ENCODE measurements at places on chromosomes 7 and 10.

GRCh38 chr10:15316871-15317464 lies 54.1 kb downstream of the FAM171A1 start:
- DNase-seq, result no peak

- no peak for DNase-seq
Measured at GRCh38 chr10:115933098-115933497, 339.9 kb downstream of the GFRA1 start.

GRCh38 chr7:1046722-1047679 lies 2.7 kb downstream of the GPR146 start:
- no peak for DNase-seq

DNA sequence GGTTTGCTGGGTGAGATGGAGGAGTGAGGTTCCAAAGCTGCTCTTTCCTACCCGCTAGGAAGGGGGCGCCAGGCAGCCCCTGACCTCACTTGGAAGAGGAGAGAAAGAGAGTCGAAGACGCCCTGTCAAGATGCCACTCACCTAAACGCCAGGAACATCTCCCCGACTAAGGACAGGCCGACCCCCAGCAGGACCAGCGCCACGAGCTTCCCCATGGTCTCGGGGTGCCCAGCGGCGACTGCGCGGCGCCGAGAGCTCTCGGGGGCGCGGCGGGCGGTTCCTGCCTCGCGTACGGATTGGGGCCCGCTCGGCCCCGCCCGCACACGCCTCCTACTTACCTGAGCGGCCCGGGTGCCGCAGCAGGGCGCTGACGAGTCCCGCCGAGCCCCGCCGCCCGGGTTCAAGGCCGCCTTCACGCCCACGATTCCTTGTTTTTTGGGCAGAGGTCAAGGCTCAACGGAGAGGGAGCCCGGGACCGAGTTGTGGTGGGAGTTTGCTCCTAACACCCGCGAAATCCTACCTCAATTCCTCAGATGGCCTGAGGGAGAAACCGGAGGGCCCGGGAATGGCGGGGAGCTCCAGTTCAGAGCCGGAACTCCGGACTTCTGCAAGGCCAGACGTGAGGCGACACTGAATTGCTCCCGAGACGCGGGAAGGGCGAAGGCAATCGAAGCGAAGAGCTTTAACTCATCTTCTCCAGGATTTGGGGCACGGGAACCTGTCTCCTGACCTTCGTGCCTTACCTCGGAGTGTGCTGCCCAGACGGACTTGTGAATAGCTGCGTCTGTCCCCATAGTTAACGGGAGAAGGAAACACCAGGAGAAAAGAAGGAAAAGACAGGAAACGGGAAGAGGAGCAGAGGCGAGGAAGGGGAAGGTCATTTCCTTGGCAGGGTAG lies at the start of gene PON3:
Gene PON3, minus strand, starts transcription at position 240 of the 897 bp plus-strand sequence. Its CDS starts 25 bp downstream, at position 215.
- DNase-seq, result peak; percentile 15

- DNase-seq, result no peak
Measured at GRCh38 chr10:103934308-103934707, 16.3 kb upstream of the STN1 start.

DNA sequence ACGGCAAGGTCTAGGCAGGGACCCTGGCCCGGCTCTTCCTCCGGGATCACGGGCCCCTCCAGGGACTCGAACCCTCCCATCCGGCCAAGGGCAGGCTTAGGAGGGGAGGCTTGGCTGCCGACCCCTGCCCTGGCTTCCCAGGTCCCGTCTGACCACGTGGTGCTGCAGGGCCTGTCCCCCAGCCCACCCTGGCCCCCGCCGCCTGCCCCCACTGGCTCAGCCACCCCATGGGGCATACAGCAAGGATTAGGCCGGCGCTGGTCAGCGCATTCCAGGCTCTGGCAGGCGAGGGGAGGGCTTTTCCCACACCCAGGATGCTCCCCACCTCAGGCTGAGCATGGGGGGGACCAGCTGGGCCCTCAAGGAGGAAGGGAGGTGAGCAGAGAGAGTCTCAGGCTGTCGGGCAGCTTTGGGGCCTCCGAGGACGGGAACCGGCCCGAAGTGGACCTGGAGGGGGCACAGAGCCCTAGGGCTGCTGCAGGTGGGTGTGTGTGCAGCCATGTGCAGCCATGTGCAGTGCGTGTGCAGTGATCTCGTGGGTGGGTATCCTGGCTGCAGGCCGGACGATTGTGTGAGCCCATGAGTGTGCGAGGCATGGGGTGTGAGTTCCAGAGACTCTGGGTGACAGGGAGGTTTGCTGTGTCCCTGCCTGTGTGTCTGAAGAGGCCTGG lies 713 bp upstream of the GRIFIN start:
- no peak for DNase-seq

- DNase-seq, result no peak
Measured at GRCh38 chr10:15052121-15052520, 8.4 kb downstream of the OLAH start.

- no peak for DNase-seq
Measured at GRCh38 chr7:117323305-117323850, 520 bp upstream of the WNT2 start.

- no peak for DNase-seq
Measured at GRCh38 chr10:92787557-92788152, 60.7 kb upstream of the EXOC6 start.

DNA sequence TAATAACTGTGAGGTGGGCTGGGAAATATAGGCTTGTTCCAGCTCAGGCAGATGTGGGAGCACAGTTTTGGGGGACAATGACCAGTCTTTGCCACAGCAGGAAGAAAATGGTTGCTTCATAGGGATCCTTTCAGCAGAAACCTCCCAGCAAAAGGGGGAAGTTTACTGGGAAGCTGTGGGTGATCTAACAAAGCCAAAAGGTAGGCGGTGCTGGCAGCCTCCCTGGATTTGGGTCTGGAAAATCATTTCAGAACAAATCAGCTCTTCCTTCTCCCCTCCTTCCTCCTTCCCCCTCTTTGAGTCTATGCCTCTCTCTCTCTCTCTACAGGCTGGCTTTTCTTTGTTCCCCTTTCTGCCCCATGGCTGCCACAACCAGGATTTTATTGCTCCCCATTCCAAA lies 16.2 kb downstream of the RPS24 start:
- no peak for DNase-seq

DNA sequence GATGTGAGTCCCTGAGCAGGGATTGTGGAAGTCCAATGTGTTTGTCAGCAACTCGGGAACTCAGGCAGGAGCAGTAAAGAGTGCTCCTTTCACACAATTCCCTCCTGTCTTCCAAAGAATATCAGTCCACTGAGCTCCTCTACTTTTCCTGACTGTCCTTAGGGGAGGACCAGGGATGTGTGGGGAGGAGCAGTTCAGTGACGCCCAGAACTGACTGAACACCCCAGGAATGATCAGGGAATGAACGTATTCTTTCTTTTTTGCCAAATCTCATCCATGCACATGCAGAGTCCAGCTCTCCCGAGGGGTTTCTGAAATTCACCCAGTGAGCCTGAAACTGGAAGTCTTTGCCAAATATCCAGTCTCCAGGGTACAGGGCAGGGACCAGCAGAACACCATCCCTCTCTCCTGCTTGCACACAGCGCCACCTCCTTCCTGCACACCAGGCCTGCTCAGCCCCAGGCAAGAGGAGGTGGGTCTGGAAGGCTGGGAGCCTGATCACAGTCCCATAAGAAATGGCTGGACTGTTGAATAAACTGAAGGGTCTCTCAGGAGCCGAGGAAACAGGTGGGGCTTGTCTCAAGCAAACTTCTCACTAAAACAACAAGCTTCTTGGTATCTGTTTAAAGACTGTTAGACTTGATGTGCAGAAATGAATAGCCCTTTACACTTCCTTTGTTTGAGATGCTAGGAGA lies 294.7 kb downstream of the C7orf25 start:
- no peak for DNase-seq

- no peak for DNase-seq
Measured at GRCh38 chr7:1226186-1226901, 6.3 kb upstream of the UNCX start.

GRCh38 chr7:150912427-150912826 lies 60.1 kb downstream of the AOC1 start:
- no peak for DNase-seq

DNA sequence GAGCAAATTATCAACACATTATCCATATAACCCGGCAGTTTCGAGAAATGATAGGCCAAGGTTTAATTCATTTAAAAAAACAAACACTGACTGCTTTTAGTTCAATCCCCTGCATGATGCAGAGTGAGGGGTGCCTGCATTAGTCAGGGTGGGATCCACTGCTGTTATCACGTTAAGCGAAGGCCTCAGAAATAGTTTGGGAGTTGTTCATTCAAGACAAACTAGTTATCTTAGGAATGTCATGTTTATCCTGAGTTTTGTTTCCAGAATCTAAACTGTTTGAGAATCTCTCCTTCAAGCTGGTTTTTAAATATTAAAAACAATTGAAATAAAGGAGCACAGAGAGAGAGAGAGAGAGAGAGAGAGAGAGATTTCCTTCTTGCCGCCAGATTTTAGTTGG lies 36.6 kb upstream of the PFKP start:
- DNase-seq, result no peak

GRCh38 chr7:41777894-41778596 lies 75.2 kb upstream of the INHBA start:
- DNase-seq, result no peak

DNA sequence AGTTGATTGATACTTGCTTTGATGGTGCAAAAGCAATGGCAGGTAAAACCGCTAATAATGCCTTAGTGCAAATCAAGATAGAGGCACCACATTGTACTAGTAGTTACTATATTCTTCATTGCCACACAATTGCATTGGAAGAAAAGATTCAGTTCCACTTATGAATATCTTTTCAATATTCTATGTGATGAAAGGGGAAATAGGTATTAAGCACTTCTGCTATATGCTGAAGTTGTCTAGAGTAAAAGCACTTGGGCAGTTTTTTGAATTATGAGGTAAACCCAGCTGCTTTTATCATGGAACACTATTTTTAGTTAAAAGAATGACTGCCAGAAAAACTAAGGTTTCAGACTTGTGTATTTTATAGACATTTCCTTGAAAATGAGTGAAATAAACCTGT lies 15.5 kb downstream of the ENTPD7 start:
- DNase-seq, result no peak

GRCh38 chr10:112201334-112201733 lies 17.8 kb upstream of the GPAM start:
- DNase-seq, result no peak

DNA sequence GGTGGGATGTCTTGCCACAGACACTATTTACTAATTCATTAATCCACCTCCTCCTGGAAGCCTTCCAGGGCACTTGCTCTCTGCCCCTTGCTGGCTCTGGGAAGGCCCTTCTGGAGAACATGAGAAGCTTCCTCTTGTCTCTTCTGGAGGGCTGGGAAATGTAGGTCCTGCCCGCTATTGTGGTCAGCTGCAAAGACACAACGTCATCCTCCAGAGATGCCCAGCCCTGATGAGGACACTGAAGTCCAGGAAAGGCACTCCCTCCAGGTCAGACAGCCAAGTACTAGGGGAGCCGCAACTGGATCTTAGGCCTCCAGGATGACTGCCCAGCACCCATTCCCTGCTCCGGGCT lies 9.6 kb upstream of the TACR2 start:
- DNase-seq, result no peak

- no peak for DNase-seq
Measured at GRCh38 chr7:137206770-137207169, 136.8 kb downstream of the PTN start.

GRCh38 chr7:154256150-154256549 lies 204.0 kb downstream of the DPP6 start:
- DNase-seq, result no peak

- no peak for DNase-seq
Measured at GRCh38 chr7:95101422-95101821, 194.0 kb downstream of the PPP1R9A start.

DNA sequence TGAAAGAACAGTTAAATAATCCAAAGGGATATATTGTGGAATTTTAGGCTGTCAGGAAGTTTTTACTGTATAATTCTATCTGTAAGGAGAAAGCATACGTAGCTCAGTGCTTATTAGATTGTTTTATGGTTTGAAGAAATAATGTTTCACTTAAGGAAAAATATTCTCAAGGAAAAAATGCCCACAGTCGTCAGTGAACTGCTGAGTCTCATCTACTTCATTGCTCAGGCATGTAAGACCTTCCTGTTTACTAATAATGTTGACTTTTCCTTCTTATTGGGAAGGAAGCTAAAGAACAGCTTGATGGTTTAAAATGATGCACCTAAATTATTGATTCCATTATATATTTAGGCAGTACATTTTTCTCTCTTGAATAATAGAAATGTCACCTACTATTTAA lies 304.2 kb downstream of the SDK1 start:
- no peak for DNase-seq

GRCh38 chr7:116647861-116648260 lies 24.1 kb upstream of the MET start:
- DNase-seq, result no peak

DNA sequence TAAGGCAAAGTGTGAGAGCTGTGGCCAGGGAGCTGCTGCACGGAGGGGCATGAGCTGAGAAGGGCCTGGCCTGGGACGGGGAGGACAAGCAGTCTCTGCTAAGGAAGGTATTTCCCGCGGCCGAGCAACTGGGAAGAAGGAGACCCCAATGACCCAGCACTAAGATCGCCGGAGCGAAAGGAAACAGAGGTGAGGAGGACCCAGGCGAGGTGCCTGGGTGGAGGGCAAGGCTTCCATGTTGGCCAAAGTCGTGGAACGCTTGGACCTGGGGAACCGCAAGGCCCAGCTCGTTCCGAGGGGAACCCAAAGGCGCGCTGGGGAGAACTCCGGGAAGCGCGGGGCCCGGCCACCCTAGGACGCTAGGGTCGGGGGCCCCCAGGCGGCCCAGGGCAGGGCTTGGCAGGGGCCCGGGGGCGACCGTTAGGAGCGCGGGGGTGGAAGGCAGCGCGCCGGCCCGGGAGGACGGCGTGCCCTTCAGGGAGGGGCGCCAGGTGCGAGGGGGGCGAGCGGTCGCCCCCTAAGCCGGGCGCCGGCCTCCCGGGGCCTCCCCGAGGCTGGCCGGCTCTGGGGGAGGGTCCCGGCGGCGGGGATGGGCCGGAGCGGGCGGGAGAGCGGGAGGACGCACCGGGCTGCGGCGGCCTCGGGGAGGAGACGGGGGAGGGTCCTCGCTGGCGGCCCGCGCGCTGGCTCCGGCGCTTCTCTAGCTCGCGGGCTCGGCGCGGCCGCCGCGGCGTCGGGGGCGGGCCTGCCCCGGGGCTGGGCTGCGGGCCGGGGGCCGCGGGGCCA lies 545 bp downstream of the GIGYF1 start:
- DNase-seq, result no peak

GRCh38 chr7:15802425-15802824 lies 115.9 kb upstream of the MEOX2 start:
- no peak for DNase-seq
